ENCODE measurements at places on chromosomes 1 and 21.

GRCh38 chr21:42781150-42781970, 98.0 kb downstream of the WDR4 start:
- no peak for DNase-seq

DNA sequence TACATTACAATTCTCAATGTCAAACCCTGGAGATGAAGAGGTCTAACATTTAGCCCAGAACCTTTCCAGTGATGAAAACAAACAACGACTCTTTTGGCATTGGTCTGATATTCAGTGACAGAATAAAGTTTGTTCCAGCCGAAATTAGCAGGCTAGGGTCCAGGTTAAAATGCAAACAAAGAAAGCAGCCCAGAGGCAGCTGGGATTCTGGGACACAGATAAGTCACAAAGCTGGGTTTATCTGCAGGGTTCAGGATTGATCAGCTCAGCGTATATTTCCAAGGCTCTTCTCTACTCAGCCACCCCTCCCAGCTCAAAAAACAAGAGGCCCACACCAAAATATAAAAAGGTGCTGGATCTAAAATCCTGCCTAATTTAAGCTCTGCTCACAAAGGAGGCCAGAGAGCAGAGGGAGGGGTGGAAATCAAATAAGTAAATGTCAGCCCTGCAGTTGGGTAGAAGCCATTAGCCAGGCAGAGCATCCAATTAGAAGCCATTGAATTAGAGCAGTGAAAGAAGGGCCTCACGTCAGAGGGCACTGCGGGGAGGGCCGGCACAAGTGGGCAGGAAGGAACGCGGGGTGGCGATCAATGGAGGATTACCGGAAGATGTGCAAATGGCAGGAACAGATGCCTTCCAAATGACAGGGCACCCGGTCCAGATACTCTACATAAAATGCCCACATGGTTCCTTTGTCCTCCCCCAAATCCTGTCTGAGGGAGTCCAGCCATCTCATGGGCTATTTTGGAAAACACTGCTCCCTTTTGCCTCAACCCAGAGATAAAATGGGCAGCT, 3.2 kb upstream of the KLHDC8A start:
- DNase-seq: no peak

- DNase-seq: no peak
Observed at GRCh38 chr1:5907966-5908365, 84.3 kb downstream of the NPHP4 start.

DNA sequence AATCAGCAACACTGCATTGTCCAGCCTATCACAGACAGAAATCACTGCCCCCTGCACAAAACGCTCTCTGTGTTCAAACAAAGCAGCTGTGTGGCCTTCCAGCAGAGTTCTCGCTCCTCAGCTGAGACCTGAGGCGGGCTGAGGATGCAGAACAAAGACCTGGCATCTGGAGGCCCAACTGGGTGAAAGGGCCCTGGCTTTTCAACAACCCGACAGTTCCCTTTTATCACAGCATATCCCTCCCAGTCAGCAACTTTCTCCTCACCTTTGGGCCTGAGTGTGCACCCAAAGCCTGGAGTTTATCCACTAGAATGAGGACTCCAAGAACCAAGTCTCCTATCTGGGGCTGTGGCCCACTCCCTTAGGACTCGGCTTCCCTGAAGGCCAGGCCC, 42.6 kb upstream of the A3GALT2 start:
- DNase-seq: no peak

GRCh38 chr1:50108497-50109059, at the start of gene ELAVL4:
ELAVL4 (plus strand) TSS chr1:50108920; CDS start chr1:50109190, 270 bp downstream.
- no peak for DNase-seq

GRCh38 chr1:179929955-179930798, 24.4 kb upstream of the CEP350 start:
- DNase-seq: no peak

GRCh38 chr1:95259245-95259644, 25.2 kb downstream of the RWDD3 start:
- no peak for DNase-seq

DNA sequence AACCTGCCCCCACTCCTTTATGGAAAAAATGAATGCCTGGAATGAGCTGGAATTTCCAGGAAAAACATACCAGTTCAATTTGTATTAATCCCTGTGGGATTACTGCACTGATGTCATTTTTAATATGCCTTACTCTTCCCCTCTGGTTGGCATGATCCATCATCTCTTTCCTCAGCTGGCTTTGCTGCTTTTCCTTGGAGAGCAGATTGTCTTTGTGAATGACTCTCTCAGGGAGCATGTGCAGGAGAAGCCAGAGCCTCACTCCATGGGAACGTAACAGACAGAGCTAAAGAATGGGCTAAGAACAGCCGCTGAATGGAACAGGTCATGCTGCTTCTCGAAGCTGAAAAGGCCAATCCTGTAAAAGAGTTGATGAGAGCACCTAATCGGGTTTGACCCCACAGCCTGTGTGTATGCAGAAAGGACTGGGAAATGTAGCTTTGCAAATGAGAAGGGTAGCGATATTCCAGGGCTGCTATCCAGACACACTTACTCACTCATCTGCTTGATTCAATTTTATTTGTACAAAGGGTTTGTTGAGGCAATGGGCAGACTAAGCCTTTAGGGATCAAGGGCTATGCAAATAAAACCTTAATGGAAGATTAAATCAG, 20.7 kb downstream of the PHC2 start:
- DNase-seq: peak; percentile 69

DNA sequence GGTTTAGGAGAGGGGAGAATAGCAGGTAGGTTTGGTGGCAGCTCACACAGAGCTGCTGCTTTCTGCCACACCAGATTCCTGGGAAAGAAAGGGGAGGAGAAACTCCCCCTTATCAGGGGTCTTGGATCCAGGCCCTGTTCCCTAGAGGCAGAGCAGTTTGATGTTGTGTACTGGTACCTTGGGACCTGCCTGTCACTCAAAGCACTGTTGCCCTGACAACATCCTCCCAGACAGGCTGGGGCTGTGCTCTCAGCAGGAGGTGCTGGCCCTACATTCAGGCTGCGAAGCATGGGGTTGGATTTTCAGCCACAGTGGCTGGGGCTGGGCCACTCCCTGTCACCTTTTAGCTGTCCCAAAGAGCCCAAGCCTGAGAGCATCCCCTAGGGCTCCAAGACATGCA, 188.0 kb downstream of the GRIK3 start:
- DNase-seq: no peak

GRCh38 chr1:29599826-29600225, 363.5 kb downstream of the PTPRU start:
- no peak for DNase-seq

- DNase-seq: no peak
Observed at GRCh38 chr1:33048426-33048825, 11.7 kb upstream of the AK2 start.

- no peak for DNase-seq
Observed at GRCh38 chr1:157775101-157775870, 1.6 kb downstream of the FCRL2 start.

DNA sequence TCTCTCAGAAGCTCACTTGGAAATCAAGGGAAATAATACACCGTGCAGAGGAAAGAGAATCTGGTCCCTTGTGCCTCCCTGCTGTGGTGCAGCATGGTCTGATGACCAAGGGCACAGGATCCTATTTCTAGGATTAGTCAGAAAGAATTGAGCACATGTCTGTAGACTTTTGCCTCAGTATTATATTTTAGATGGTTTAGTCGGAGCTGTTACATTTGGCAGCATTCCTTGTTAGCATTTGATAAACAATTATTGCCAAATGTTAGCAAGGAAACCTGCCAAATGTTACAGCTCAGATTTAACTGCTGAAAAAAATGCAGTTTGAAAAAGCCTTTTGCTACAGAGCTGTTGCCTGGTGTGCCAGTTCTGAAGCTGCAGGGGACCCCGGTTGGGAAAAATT, 183.5 kb upstream of the DPYD start:
- DNase-seq: peak; percentile 83

GRCh38 chr1:66840929-66841328, 39.9 kb upstream of the INSL5 start:
- DNase-seq: no peak

DNA sequence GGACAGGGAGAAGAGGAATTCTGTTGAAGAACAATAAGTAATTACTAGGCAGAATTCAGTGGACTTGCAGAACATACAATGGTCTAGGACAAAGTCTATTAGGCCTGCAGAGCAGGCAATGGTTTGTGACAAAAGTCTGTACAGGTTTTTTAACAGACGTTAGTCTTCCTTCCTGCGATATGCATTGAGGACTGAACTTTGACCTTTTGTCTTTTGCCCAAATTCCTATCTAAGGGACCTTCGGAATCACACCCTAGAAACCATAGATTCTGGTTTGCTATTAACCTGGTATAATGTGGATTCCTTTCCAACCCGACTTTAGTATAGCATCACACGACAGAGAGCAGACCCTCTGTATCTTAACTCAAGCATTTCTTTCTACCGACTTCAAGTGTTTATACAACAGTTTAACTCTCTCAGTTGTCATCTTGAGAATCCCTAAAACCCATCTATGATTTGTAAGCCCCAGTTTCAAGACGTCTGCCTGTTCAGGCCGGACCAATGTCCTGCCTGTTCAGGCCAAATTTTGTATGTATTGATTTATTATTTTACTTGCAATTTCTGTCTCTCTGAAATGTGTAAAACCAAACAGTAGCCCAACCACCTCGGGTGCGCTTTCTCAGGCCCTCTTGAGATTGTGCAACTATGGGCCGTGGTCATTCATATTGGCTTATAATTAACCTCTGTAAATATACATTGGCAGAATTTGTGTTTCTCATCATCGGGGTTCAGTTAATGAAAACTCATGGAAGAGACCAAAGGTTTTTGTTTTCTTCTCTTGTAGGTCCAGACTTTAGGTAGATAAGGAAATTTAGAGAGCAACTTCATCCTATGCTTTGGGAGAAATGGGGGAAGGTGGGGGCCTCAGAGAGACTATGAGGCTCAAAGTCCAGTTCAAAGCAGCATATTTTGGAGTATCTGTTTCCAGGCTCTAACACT, 76.9 kb upstream of the TNFSF18 start:
- no peak for DNase-seq

- DNase-seq: no peak
Observed at GRCh38 chr1:31734582-31735107, 29.5 kb downstream of the ADGRB2 start.

DNA sequence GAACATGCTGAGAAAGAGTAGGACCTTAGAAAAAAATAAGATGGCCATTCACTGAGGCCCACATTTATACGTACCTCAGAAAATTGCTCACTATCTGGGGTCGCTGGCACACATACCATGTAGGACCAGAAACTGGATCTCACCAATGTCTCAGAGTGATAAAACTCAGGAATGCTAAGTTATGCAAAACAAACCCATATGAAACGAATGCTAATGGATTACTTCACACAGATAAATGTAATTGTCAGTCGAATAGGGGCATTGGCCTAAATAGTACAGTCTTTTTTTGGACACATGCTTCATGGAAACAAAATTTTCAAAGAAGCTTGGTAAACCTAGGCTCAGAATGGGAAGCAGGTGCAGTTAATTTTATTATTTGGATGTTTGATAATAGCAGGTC, 32.6 kb upstream of the RGS2 start:
- no peak for DNase-seq

DNA sequence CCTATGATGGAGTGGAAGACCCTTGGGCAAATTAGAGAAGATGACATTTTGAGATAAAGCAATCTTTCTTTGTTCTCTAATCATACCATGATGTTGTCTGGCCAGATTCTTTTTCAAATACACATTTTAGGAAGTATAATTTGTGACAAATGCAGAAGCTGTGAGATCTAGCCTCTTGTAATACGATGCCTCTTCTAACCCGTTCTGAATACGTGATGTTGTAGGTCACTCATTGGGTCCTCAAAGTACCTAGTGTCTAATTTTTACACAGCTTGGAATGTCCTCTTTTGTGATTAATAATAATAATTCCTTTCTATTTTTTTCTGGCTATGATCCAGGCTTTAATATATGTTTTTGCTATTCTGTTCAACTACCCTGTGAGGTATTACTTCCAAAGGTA, 502.7 kb downstream of the NUF2 start:
- no peak for DNase-seq

GRCh38 chr1:156310962-156311361, 11.9 kb upstream of the VHLL start:
- DNase-seq: peak; percentile 14

- no peak for DNase-seq
Observed at GRCh38 chr1:192831706-192832355, 23.0 kb downstream of the RGS2 start.

DNA sequence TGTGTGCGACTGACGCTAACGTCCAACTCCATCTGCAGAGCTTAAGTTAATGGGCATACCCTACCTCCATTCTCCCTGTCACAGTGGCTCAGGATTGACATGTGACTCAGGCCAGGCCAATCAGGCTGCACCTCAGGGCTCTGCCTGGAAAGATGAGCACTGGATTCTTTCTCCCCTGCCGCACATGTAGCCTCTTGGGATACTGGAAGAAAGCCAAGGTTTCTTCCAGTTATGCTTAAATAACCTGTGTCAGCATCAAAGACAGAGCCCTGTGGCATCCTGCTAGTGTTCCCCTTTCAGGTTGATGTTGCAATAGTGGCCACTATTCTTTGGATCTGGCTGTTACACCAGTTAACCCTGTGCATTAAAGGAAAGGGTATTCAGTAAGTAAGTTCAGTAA, 55.0 kb upstream of the SYT6 start:
- DNase-seq: no peak

DNA sequence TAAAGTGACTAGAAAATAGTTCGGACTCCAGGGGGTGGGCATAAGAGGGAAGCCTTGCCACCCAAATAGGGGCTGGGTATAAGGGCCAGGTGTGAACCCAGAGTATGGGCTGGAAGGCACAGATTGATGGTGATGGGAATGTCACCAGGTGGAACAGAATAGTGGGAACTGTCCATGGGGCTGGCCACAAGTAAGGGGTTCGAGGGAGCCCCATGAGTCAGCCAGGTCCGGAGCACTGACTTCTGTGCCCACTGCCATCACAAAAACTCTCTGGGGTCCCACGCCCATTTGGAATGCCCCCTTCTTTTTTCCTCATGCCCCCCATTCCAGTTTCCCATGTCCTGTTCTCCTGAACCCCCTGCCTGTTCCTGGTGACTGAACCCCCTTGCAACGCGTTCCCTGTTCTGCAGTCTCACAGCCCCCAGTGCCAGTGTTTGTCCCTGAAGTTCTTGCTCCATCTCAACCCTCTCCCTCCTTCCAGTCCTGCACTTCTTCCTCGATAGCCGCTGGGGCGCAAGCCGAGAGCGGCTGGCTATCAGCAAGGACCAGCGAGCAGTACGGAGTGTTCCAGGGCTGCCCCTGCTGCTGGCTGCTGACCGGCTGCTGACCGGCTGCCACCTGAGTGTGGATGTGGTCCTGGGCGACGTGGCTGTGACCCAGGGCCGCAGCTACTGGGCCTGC, 7.9 kb downstream of the TRIM46 start:
- DNase-seq: no peak

GRCh38 chr21:39118061-39118460, 65.2 kb downstream of the PSMG1 start:
- DNase-seq: no peak

All from skeletal muscle cell (primary cell).